Pulmonary artery endothelial cell (primary cell): ENCODE measurements at places on chromosomes 3 and 15. TPM values are rescaled to one million over a fixed set of nuclear protein-coding genes. Genes with fewer than 3 reads are reported as not detected.

Gene MFN1
- total RNA-seq = 48.5 and 63.7 TPM in 2 replicates

Gene RHCG
- not detected in 2 replicates for total RNA-seq

Gene ATP8B4
- total RNA-seq = not detected in 2 replicates

Gene CD200
- total RNA-seq = 0.95 and 8.1 TPM in 2 replicates

Gene GOLGA8B
- total RNA-seq = 11.2 and 14.6 TPM in 2 replicates

Gene EFCAB12
- total RNA-seq = under 0.01 TPM in 1 of 2 replicates, not detected in the other

Gene PTPRG
- 41.0 and 45.1 TPM in 2 replicates for total RNA-seq

Gene DUOXA1
- total RNA-seq = not detected in 2 replicates

Gene NR2C2
- 22.5 and 30.1 TPM in 2 replicates for total RNA-seq

Gene REC114
- total RNA-seq = not detected in 2 replicates

Gene ZPLD1
- 0.04 and 0.07 TPM in 2 replicates for total RNA-seq

Gene CNTN3
- total RNA-seq = 1.8 and 3.7 TPM in 2 replicates

Gene RASGRP1
- total RNA-seq = 0.04 and 0.20 TPM in 2 replicates

Gene CD200R1
- total RNA-seq = not detected in 2 replicates

Gene TNIK
- 36.0 and 37.2 TPM in 2 replicates for total RNA-seq

Gene SERINC4
- total RNA-seq = not detected in 2 replicates

Gene LINGO1
- total RNA-seq = 0.04 TPM in 1 of 2 replicates, not detected in the other

Gene SLTM
- 48.1 and 68.3 TPM in 2 replicates for total RNA-seq

Gene AP3B2
- total RNA-seq = not detected in 2 replicates

Gene ZNF860
- 1.6 and 3.2 TPM in 2 replicates for total RNA-seq

Gene SLC28A1
- total RNA-seq = not detected in 2 replicates

Gene PLA1A
- 0.28 and 0.92 TPM in 2 replicates for total RNA-seq

Gene ALAS1
- total RNA-seq = 44.6 and 58.4 TPM in 2 replicates

Gene FGF7
- 0.14 TPM in 1 of 2 replicates, not detected in the other for total RNA-seq

Gene LRRC34
- 2.2 and 2.4 TPM in 2 replicates for total RNA-seq

Gene ZBTB47
- total RNA-seq = 17.3 and 22.4 TPM in 2 replicates

Gene UBAP1L
- total RNA-seq = 0.40 and 1.1 TPM in 2 replicates

Gene A4GNT
- not detected in 2 replicates for total RNA-seq

Gene ESYT3
- 0.07 TPM in 1 of 2 replicates, not detected in the other for total RNA-seq

Gene ALDH1L1
- total RNA-seq = not detected in 2 replicates
